ENCODE measurements at places on chromosomes 5 and 9.

- peak; percentile 28 for DNase-seq
Observed at GRCh38 chr5:137254119-137255090, 244.7 kb downstream of the SPOCK1 start.

DNA sequence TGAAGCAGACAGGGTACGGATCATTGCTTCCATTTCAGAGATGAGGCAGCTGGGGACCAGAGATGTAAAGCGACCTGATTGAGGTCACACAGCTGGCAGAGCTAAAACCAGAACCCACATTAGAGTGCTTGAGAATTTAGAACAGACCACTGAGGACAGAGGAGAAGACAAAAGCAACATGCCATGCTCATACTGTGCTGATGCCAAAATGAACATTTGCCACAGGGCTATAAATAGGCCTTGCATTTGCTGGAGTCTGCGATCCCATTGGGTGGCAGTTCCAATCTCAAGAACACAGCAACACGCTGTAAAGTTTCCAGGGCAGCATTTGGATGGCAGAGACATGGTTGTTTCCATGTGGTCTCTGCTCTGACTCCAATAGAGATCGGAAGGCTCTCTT lies 222.4 kb upstream of the TBC1D2 start:
- DNase-seq = peak; percentile 59

GRCh38 chr5:174827558-174827957 lies 103.2 kb downstream of the MSX2 start:
- DNase-seq = no peak

GRCh38 chr9:127921557-127922120 lies 4.8 kb upstream of the ST6GALNAC4 start:
- DNase-seq = peak; percentile 54

GRCh38 chr9:22863736-22864135 lies 417.1 kb downstream of the DMRTA1 start:
- no peak for DNase-seq

All from muscle of leg (tissue), 16 donors.